ENCODE measurements at places on chromosomes 6 and 20. TPM values are rescaled to one million over a fixed set of nuclear protein-coding genes. Genes with fewer than 3 reads are reported as not detected.

C6orf15 gene
- not detected for total RNA-seq

CRYBG1 gene
- 55.7 TPM for total RNA-seq

TGM2 gene
- 440 TPM for total RNA-seq

CALHM6 gene
- total RNA-seq = 0.13 TPM

CAGE1 gene
- total RNA-seq = under 0.01 TPM

MUC22 gene
- total RNA-seq = not detected

RBBP8NL gene
- not detected for total RNA-seq

TLDC2 gene
- total RNA-seq = not detected

CST2 gene
- not detected for total RNA-seq

GRM1 gene
- under 0.01 TPM for total RNA-seq

NRN1 gene
- total RNA-seq = 8.6 TPM

CRISP3 gene
- total RNA-seq = not detected

E2F1 gene
- 10.1 TPM for total RNA-seq

FKBP1C gene
- 2.3 TPM for total RNA-seq

CDSN gene
- not detected for total RNA-seq

CTCFL gene
- not detected for total RNA-seq

TAGAP gene
- not detected for total RNA-seq

DDO gene
- not detected for total RNA-seq

CCN5 gene
- total RNA-seq = 0.13 TPM

SLC25A27 gene
- 4.2 TPM for total RNA-seq

VGLL2 gene
- total RNA-seq = not detected

OXT gene
- total RNA-seq = not detected

ZNF165 gene
- 0.27 TPM for total RNA-seq

PARD6B gene
- total RNA-seq = 0.43 TPM

BNIP5 gene
- not detected for total RNA-seq

BMP2 gene
- 41.5 TPM for total RNA-seq

GJA1 gene
- 527 TPM for total RNA-seq

All from thoracic aorta endothelial cell (primary cell).